ENCODE measurements at places on chromosomes 4 and X.

DNA sequence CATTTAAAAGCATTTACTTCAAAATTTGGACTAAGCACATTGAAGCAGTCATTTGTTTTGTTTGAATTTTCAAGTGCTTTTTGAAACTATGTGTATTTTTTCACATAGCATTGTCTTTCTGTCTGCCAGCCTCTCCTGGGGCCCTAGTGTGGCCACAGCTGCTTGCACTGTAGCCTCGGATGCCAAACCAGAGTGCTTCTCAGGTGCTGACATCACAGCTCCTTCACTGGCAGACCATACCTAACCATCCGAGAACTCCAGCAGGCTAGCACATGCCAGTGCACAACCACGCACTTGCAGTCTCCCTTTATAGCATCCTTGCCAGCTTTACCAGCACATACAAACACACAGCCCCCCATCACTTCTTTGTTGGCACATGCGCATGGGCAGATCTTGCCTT lies 1019.7 kb downstream of the STPG2 start:
- H3K4me1 ChIP-seq = no peaks in the 10 kb centered on the region
- H3K27me3 ChIP-seq = no peaks in the 10 kb centered on the region
- no peak overlapping the region for H3K4me3 ChIP-seq
- no peaks in the 10 kb centered on the region for H3K36me3 ChIP-seq
- no peak for DNase-seq
- no peak overlapping the region for H3K27ac ChIP-seq

GRCh38 chr4:125388613-125389012 lies 73.9 kb downstream of the FAT4 start:
- no peak overlapping the region for H3K4me3 ChIP-seq
- H3K36me3 ChIP-seq = no peaks in the 10 kb centered on the region
- H3K27me3 ChIP-seq = no peaks in the 10 kb centered on the region
- H3K4me1 ChIP-seq = no peaks in the 10 kb centered on the region
- no peak for DNase-seq
- no peak overlapping the region for H3K27ac ChIP-seq

GRCh38 chr4:53377319-53378170 lies at the start of gene FIP1L1:
Gene FIP1L1, plus strand, starts transcription at chr4:53377641. Its CDS starts 198 bp downstream, at chr4:53377839.
- peak within 1 kb of the TSS; percentile 84 for H3K27ac ChIP-seq
- H3K4me1 ChIP-seq = no peaks in the 10 kb centered on the region
- no peaks in the 10 kb centered on the region for H3K36me3 ChIP-seq

DNA sequence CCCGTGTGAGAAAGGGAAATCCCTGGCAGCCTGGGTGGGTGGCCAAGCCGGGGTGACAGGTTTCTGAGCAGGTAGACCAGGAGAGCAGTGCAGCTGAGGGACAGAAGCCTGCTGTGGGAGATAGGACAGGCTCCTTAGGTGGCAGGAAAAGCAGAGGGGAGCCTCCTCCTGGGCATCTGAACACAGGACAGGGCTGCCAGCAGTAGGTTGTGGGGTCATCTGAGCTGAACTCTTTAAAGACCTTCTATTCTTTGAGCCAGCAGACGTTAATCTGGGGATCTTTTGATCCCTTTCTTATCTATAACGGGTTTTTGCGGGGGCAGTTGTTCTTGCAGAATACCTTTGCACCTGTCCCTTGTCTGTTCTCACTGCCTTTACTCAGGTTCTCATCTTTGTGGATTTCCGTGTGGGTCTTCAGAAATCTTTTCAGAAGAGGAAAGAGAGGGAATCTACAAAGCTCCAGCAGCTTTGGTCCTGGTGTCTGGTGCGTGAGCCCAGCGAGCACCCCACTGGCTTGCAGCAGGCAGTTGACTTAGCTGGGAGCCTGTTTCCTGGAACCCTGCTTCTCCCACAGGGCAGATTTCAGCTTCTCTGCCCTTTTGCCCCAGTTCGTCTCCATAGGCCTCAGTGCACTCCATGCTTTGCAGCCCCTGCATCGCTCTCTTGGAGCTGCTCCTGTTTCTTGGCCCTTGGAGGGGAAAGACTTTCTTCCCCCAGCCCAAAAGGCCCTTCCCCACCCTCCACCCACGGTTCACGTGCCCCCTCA lies 35.8 kb upstream of the TADA2B start:
- H3K27ac ChIP-seq = no peak overlapping the region
- no peaks in the 10 kb centered on the region for H3K4me1 ChIP-seq
- no peaks in the 10 kb centered on the region for H3K27me3 ChIP-seq
- peaks cover 26% of the 10 kb centered on the region for H3K36me3 ChIP-seq
- DNase-seq = no peak

GRCh38 chr4:86496094-86497080 lies 97.7 kb upstream of the PTPN13 start:
- no peak for DNase-seq
- no peak overlapping the region for H3K27ac ChIP-seq
- H3K27me3 ChIP-seq = no peaks in the 10 kb centered on the region
- no peaks in the 10 kb centered on the region for H3K36me3 ChIP-seq
- no peaks in the 10 kb centered on the region for H3K4me1 ChIP-seq
- no peak overlapping the region for H3K4me3 ChIP-seq

DNA sequence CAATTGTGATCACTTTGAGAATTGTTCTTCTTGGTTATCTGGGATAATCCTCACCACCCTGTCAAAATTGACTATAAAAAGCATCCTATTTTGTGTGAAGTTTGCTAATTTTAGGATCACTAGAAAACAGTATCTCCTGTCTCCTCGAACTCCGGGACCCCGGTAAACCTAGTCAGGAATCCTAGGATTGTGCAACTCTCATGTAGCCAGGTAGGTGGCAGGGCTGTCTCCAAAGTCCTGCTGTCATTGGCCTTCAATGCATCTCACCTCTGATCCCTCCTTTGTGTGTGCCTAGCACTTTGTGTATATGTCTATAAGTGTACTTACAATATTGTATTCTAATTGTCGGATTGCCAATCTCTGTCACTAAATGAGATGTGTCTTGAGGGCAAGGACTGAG lies 1564.8 kb downstream of the RPA4 start:
- no peaks in the 10 kb centered on the region for H3K4me1 ChIP-seq
- no peak overlapping the region for H3K27ac ChIP-seq
- no peaks in the 10 kb centered on the region for H3K36me3 ChIP-seq
- H3K27me3 ChIP-seq = no peaks in the 10 kb centered on the region

DNA sequence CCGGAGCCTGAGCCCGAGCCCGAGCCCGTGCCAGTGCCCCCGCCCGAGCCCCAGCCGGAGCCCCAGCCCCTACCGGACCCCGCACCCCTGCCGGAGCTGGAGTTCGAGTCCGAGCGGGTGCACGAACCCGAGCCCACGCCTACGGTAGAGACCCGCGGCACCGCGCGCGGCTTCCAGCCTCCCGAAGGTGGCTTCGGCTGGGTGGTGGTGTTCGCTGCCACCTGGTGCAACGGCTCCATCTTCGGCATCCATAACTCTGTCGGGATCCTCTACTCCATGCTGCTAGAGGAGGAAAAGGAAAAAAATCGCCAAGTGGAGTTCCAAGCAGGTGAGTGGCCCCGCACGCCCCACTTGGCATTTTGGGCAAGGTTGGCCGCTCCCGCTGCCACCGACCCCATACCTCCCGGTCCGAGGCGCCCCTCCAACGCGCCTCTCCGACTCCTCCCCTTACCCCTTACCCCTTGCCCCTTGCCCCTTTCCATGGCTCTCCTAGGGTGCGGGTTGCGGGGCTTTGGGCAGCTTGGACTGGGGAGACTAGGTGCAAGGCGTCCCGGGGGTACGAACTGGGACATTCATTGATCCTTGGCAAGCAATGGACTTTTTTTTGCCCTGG lies 553 bp downstream of the SLC16A2 start:
- no peak for DNase-seq
- H3K4me1 ChIP-seq = no peaks in the 10 kb centered on the region
- no peak overlapping the region for H3K27ac ChIP-seq

- no peaks in the 10 kb centered on the region for H3K36me3 ChIP-seq
- H3K27ac ChIP-seq = no peak overlapping the region
- no peak for DNase-seq
- no peaks in the 10 kb centered on the region for H3K27me3 ChIP-seq
- no peak overlapping the region for H3K4me3 ChIP-seq
- H3K4me1 ChIP-seq = no peaks in the 10 kb centered on the region
Measured at GRCh38 chr4:156312261-156312847, 358.7 kb upstream of the CTSO start.

- H3K27me3 ChIP-seq = no peaks in the 10 kb centered on the region
- H3K4me3 ChIP-seq = no peak overlapping the region
- no peak for DNase-seq
- no peaks in the 10 kb centered on the region for H3K4me1 ChIP-seq
- H3K36me3 ChIP-seq = no peaks in the 10 kb centered on the region
Measured at GRCh38 chr4:20883231-20883630, 183.0 kb downstream of the PACRGL start.

DNA sequence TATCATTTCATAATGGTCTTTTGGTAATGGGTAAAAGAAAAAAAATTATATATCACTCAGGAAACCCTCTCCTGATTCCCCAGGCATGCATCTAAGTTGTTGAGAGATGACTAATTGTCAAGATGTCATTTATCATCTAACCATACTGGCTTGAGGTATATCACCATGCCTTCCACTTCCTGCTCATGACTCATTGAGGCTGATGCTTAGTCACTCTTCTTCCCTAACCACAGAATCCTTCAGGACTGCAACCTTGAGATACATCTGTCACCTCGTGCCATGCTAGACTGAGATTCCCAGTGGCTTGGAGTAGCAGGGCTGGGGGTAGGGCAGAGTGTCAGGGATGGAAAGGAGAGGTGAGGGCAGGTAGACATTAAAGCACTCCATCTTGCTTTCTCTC lies 782.5 kb upstream of the INTU start:
- no peaks in the 10 kb centered on the region for H3K4me1 ChIP-seq
- no peaks in the 10 kb centered on the region for H3K27me3 ChIP-seq
- H3K27ac ChIP-seq = no peak overlapping the region
- no peak overlapping the region for H3K4me3 ChIP-seq
- no peak for DNase-seq

DNA sequence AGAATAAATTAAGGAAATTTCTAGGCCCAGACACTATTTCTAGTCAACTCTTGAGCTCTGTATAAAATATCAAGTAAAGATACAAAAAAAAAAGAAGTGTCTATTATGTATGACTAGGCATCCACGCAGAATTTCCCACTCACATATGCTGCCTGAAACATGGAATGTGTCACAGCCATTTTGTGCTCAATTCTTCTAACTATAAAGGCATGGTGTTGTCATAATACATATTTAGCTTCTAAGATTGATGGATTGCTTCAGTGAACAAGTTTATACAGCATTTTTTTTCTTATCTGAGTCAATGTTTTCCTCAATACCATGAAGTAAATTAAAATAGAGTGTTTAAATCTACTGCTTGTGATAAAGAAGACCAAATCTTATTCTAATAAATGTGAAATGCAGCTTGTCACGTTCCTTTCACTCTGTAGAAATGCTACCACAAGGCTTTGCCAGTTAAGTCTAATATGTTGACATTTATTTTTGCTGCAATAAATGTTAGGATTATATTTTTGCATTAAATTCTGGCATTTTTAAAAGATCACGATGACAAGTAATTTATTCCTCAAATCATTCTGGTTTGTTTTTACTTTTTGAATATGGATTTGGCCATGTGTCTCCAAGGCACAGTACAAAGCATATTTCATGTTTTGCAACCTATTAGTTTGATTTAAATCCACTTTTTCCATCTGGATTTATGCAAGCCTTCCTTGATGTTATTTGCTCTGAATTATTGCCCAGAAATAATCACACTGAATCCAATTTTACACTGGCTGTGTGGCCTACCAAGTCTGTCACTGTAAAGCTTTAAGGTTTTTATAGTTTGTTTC lies 1829.0 kb upstream of the PCDH7 start:
- no peaks in the 10 kb centered on the region for H3K27me3 ChIP-seq
- no peak overlapping the region for H3K27ac ChIP-seq
- H3K4me1 ChIP-seq = no peaks in the 10 kb centered on the region
- DNase-seq = no peak
- no peak overlapping the region for H3K4me3 ChIP-seq

DNA sequence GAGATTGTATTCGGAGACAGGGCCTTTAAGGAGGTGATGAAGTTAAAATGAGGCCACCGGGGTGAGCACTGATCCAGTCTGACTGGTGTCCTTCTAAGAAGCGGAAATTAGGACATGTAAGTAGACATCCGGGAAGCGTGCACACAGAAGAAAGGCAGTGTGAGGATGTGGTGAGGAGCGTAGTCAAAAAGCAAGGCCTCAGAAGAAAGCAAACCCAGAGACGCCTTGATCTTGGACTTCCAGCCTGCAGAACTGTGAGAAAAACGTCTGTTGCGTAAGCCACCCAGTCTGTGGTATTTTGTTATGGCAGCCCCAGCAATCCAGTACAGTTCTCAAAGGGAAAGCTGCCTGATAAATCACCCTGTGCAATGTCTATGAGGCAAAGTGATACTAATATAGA lies 153.5 kb downstream of the KCNIP4 start:
- H3K36me3 ChIP-seq = no peaks in the 10 kb centered on the region
- no peak overlapping the region for H3K27ac ChIP-seq

DNA sequence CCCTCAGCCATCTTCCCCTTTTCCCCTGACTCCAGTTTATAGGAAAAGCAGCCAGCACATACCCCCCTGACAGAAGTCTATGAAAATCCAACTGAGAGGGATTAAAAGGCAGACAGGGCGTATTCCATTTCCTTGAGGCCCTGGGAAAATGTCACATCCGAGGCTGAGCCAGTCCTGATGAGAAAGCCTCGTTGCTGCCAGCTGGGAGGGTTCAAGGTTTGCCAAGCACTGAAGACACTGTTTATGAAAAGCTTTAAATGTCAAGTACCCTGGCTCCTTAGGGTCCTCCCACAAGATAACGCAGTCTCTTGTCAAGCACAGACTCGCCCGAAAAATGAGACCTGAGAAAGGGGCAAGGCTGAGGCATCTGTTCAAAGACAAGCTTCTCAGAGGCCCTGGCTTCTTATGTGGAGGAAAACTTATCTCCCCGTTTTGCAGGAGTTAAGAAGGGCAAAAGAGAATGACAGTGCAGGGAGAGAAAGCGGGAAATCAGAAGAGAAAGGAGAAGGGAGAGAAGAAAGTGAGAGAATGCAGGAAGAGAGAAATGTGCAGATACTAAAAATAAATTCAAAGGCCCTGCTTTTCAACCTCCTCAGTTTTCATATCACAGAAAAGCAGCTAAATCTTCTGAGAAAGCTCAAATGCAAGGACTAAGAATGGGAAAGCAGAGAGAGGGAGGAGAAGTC lies 44.7 kb downstream of the SCD5 start:
- peaks cover 10% of the 10 kb centered on the region for H3K4me1 ChIP-seq
- no peak overlapping the region for H3K4me3 ChIP-seq
- H3K27ac ChIP-seq = no peak overlapping the region
- H3K36me3 ChIP-seq = no peaks in the 10 kb centered on the region
- DNase-seq = no peak

GRCh38 chrX:30822764-30823163 lies 66.3 kb downstream of the TAB3 start:
- no peaks in the 10 kb centered on the region for H3K27me3 ChIP-seq
- H3K36me3 ChIP-seq = no peaks in the 10 kb centered on the region
- no peak overlapping the region for H3K4me3 ChIP-seq
- no peak overlapping the region for H3K27ac ChIP-seq
- no peaks in the 10 kb centered on the region for H3K4me1 ChIP-seq
